EL (cell line): ENCODE measurements at places on chromosomes 6 and 20.

GRCh38 chr6:133630651-133631050, 258.3 kb upstream of the TCF21 start:
- peak; percentile 42 for DNase-seq

- DNase-seq = no peak
Measured at GRCh38 chr6:5178806-5179205, 81.9 kb downstream of the LYRM4 start.

DNA sequence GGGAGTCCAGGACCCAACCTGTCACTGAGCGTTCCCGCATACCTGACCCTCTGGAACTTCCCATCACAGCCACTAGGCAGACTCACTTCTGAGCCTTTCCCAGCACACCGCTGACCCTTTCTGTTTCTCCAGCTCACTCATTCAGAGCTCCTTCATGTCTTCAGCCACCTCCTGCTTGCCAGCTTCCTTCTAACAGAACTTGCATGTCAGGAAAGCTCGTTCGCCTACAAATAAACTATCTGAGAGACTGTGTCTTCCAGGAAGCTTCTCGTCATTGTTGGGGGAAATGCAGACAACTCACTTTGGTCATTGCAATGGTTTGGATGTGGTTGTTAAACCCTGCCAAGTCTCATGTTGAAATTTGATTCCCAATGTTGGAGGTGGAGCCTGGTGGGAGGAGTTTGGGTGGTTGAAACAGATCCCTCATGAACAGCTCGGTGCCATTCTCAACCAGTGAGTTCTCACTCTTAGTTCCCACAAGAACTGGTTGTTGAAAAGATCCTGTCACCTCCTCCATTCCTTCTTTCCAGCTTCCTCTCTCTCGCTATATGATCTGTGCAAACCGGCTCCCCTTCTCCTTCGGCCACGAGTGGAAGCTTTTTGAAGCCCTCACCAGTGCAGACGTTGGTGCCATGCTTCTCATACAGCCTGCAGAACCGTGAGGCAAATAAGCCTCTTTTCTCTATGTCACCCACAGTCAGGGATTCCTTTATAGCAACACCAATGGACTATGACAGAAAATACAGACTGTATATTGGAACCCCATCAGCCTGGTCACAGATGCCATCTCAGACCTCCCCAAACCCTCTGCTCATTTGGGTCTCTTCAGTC, 1.4 kb upstream of the MUC21 start:
- DNase-seq = peak; percentile 71

DNA sequence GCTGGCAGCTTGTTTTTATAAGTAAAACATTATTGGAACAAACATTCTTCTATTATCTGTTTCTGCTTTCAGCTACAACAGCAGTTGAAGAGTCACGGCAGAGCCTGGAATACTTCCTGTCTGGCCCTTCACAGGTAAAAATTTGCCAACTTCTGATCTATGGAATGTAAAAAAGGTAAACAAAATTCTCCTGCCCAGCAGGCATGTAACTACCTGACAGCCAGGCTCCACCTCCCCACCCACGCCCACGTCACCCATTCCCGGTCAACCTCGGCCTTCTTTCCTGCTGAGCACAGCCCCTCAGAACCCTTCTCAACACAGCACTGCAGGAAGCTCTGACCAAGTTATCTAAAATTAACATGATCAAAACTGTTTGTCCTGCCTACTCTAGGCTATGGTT, 166.0 kb downstream of the DLL1 start:
- no peak for DNase-seq

DNA sequence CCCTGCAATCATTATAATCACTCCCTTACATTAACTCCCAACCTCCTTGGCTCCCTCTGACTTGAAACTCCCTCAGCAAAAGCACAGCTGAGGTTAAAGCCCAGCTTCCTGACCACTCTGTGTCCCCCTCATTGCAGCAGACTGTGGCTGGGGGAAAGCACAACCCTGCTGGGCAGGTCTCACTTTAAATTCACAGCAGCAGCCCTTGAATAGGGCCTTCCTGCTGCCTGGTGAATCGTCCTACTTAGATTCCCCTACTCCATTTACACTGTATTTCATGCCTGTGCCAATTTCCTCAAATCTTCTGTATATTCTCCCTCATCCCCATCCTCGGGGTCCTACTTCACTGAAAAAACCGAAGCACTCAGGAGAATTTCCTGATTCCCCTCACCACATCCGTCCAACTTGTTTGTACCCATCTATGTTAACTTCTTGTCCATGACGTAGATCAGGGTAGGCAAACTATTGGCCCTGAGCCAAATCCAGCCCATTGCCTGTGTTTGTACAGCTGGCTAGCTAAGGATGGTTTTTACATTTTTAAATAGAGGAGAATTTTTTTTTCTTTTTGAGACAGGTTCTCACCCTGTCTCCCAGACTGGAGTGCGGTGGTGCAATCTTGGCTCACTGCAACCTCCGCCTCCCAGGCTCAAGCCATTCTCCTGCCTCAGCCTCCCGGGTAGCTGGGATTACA, 31.5 kb upstream of the GCM1 start:
- DNase-seq = no peak
